CD4-positive, alpha-beta memory T cell (primary cell): ENCODE measurements at places on chromosomes 7 and 10. TPM values are rescaled to one million over a fixed set of nuclear protein-coding genes. Genes with fewer than 3 reads are reported as not detected.

DNA sequence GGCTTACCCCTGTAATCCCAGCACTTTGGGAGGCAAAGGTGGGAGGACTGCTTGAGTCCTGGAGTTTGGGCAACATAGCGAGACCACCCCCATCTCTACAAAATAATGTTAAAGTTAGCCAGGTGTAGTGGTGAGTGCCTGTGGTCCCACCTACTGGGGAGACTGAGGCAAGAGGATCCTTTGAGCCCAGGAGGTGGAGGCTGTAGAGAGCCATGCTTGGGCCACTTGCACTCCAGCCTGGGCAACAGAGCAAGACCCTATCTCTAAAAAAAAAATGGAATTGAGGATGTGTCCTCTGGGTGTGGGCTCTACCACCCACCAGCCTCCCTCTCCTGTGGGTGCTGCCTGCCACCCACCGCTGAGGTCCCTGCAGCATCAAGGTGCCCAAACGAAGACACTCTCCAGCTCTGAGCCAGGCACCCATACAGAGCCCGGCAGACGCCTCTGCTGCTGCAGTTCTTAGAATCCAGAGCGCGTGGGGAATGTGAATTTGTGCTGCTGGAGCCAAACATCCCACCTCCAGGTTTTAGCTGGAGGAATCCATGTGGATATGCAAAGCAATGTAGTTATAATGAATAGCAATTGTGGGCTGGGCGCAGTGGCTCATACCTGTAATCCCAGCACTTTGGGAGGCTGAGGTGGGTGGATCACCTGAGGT is 176.0 kb upstream of the TNRC18 start:
- no peak for DNase-seq

DNA sequence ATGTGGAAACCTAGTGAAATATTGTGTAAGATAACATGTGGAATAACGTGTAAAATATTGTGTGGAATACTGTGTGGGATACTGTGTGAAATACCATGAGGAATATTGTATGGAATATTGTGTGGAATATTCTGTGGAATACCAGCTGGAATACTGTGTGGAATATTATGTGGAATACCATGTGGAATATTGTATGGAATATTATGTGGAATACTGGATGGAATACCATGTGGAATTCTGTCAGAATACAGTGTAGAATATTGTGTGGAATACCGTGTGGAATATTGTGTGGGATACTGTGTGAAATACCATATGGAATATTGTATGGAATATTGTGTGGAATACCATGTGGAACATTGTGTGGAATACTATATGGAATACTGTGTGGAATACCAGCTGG is 134.6 kb upstream of the CHST15 start:
- DNase-seq, result no peak

DNA sequence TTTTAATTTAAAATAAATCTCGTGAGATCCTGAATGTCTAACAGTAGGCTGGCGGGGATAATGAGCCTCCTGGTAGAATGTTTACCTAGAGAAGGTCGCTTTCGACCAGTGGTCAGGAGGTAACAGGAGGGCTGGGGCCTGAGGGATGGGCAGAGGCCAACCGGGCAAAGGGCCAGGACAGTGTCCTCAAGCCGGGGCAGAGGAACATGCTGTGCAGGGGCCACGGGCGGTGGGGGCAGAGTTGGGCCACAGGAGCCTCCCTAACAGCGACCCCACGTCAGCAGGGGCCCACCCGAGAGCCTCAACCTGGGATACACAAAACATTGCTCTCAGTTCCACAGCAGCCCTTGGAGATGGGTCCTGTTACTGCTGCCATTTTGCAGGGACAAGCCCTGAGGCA is 14.5 kb downstream of the CFAP46 start:
- no peak for DNase-seq

DNA sequence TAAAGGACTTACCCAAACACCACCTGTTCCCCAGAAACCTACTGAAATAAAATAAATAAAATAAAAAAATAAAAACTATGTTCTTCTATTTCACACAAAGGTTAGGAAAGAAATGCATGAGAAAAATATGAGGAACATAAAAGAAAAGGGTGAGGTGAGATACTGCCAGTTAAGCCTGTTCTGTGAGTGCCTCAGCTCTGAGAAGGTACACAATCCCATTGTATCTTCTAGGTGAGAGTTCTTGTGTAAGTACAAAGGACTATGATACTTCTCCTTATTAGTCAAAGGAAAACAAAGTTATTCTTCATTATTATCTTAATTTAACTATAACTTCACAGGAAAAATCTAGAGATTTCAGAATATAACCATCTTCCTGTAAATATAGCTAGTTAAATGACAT is 86.0 kb downstream of the ATE1 start:
- no peak for DNase-seq

GRCh38 chr10:30680908-30681307 is 51.4 kb upstream of the LYZL2 start:
- no peak for DNase-seq

GPC2 gene
- 12.5 TPM for total RNA-seq

DNA sequence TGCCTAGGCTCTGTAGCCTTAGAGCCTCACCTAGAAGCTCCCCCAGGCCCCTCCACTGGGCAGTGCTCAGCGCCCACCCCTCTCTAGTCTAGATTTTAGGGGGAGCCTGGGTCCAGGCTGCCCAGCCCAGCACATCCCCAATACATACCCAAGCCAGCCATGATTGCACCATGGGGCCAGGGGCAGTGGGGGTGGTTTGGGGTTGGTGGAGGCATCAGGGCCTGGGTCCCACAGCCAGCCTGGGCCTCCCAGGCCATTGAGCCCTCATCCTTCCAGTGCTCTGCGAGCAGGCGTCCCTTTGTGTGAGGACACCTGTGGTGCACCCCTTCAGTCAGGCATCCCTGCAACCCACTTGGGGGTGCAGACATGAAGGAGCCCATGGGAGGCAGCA is 76.9 kb upstream of the RET start:
- DNase-seq, result no peak

PTN gene
- not detected for total RNA-seq

DNA sequence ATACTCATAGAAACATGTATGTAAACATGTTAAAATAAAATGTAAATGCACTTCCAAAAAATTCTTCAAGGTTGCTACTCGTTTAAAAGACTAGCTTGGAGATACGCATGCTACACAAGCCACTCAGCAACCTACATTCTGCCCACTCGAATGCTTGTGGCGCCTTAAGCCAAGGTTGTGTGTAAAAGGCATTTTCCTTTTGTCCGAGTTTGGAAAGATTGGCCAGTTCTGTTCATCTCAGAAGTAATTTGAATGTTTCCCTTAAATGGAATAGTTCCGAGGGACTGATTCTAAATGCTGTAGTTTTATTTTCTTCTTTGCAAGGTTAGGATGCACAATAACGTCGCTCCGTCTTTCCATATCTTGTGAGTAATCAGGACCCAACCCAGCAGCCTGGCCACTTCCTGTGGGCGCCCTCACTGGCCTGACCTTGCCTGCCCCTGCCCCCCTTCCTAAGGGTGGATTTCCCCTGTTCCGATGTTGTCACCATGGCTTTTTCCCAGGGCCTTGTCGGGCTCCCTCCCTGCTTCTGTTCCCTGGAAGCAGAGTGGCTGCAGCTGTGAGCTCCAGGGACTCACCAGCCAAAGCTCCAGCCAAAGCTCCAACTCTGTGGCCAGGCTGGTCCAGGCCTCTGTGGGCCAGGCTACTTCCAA is 70.6 kb downstream of the PTPRE start:
- no peak for DNase-seq

GRCh38 chr10:60762554-60762953 is 15.7 kb upstream of the CDK1 start:
- no peak for DNase-seq

DNA sequence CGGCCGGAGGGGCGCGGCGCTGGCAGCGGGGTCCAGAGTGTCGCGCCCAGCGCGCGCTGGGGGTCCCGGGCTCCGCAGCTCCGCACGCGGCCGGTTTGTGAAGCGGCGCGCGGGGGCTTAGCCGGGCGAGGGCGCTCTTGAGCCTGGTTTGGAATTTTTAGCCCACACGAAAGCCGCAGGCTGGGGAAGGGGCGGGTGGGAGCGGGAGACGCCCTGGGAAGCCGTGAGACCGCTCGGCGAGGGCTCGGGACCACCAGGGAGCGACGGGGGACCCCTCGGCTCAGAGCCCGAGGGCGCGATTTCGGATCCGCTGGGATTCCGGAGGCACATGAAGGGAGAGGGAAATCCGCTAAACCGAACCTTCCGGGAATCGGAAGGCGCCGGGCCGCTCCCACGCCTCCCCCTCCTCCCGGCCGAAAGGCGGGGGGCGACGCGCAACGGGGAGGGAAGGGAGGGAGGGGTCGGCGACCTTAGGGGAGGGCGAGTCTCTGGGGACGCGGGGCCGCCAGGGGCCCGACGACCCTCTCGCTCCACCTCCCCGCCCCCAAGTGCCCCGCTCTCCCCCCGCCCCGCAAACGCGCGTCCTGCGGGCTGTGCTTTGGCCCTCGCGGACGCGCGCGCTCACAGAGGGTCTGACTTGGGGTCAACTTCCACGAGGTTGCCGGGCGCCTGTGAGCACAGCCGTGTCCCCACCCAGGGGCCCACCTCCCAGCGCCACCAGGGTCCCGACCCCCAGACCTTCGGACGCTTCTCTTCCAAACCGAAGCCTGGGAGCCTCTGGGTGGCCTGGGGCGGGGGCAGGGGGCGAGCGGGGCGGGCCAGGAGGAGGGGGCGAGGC is 5.1 kb upstream of the ELFN1 start:
- DNase-seq, result no peak

CAV2 gene
- total RNA-seq, result 0.19 TPM

DNA sequence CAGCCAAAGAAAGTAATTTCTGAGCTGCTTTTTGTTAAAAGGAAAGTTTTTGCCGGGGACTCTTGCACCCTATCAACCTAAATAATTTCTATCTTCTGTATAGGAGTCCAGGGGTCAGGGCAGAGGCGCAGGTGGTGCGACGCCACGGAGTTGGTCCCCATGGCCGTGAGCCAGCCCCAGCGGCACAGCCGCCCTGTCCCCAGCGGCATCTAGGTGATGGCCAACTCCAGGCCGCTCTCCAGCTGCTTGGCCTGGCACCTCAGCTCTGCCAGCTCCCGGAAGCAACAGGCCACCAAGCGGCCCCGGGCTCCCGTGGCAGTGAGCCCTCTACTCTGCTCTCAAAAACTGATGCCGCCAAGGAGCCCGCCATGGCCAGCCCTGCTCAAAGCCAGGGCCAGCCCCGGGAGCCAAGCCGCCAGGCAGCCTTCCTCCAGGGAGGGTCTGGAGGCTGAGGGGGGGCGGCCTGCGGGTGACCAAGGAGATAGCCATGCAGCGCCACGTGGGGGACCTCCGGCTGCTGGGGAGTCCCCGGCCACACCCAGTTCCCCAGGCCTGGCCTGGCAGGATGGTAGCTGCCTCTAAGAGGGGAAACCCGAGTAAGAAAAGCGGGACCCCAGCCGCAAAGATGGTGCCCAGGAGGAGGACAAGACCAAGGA is 22.8 kb upstream of the LANCL2 start:
- DNase-seq, result no peak

DNA sequence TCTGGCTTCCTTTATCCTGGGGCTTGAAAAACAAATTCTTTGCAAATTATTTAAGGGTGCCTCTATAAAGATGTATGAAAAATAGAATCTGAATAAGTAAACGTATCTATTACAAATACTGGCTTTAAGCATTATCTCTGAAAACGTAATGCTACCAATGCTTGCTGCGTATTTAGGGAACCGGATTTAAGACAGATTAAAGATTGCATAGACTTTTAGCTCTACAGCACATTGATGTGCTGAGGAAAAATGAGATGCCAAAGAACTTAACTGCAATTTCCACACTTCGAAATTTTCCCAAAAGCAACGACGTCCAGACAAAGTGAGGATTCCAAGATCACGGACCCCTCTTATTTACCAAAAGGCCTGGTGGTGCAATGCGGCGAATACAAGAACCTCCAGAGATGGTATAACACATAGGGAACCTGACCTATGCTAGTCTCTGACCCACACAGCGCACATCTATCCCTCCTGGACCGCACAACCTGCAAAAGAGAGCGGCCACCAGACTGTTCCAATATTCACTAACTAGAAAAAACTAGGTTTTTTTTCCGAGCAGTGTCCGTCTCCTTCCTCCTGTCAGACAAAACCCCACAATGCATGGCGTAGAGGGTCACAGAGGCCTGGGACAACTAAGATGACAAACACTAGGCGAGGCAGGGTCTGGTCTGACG is 34.3 kb upstream of the PHF14 start:
- peak; percentile 35 for DNase-seq

DNA sequence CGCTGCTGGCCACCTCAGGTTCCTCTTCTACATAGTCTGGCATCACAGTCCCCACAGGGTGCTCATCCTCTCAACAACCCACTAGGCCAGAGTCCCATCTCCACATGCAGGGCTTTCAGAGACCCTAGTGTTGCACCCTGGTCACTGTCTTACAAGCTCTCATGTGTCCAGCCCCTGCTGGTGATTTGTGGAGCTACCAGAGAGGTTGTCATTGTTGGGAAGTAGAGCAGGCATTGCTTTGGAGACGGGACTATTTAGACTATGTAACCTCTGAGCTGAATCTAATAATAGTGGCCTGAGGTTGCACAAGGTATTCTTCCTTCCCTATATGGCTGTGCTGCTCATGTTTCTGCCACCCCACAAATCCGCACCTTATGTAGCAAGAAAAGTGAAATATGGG is 135.3 kb upstream of the VWC2 start:
- no peak for DNase-seq

GRCh38 chr7:6159097-6159483 is 113.3 kb downstream of the CYTH3 start:
- no peak for DNase-seq

- DNase-seq, result no peak
These were observed 16.6 kb downstream of the C7orf33 start for GRCh38 chr7:148607151-148607661.

GRCh38 chr10:10798864-10799192 is 218.8 kb upstream of the CELF2 start:
- no peak for DNase-seq

- DNase-seq, result peak; percentile 1
These were observed 558 bp downstream of the TCTN3 start for GRCh38 chr10:95693071-95693667.

LIPN gene
- total RNA-seq, result not detected

GRCh38 chr7:151345576-151346469 is 4.2 kb downstream of the NUB1 start:
- DNase-seq, result no peak

- no peak for DNase-seq
These were observed 185.6 kb downstream of the ANK3 start for GRCh38 chr10:60203993-60204618.

DNA sequence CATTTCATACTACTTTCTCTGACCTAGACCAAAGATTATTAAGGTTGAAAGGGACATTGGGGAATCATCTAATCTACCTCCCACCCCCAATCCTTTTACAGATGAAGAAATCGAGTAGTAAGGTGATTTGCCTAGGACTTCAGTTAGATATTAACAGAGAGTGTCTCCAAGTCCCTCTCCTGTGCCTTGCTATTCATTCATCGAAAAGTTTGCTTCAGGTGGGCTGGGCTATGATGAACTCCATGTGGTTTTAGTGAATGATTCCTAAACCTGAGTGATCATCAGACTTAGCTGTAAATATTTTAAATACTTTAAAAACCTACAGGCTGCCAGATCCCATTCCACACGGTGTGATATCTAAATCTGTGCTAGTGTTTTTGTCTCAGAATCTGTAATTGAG is 259.4 kb upstream of the SORCS1 start:
- DNase-seq, result no peak

- DNase-seq, result no peak
These were observed 219.3 kb upstream of the GLI3 start for GRCh38 chr7:42456267-42456666.
